T-helper 2 cell treated with Interferon-gamma antibody and Interleukin-4, amounts not matched to agents 5 μg/mL and 100 μg/mL, for 36 hours (primary cell): ENCODE measurements at places on chromosomes 6 and 20.
A peak's percentile ranks its signal among the peaks of the same experiment; 100 is the strongest.

DNA sequence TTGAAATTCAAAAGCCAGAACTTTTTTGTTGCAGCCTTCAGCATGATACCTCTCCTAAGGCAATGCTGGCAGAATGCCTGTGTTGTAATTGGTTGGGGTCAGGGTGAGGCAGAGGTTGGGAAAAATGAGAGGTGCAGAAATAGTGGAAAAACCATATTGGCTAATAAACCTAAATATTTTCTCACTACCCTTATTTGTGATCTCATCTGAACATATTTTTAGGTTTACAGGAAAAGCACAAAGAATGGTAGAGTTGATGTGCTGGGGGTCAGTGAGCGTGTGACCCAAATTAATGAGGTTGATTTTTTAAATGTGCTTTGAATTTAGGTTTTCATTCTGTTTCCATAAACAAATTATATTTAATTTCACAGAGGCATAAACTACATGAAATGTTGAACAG lies 437.3 kb downstream of the HDGFL1 start:
- no peaks in the 10 kb centered on the region for H3K4me1 ChIP-seq
- DNase-seq: no peak
- H3K36me3 ChIP-seq: no peaks in the 10 kb centered on the region
- H3K27ac ChIP-seq: no peak overlapping the region
- H3K27me3 ChIP-seq: no peaks in the 10 kb centered on the region

DNA sequence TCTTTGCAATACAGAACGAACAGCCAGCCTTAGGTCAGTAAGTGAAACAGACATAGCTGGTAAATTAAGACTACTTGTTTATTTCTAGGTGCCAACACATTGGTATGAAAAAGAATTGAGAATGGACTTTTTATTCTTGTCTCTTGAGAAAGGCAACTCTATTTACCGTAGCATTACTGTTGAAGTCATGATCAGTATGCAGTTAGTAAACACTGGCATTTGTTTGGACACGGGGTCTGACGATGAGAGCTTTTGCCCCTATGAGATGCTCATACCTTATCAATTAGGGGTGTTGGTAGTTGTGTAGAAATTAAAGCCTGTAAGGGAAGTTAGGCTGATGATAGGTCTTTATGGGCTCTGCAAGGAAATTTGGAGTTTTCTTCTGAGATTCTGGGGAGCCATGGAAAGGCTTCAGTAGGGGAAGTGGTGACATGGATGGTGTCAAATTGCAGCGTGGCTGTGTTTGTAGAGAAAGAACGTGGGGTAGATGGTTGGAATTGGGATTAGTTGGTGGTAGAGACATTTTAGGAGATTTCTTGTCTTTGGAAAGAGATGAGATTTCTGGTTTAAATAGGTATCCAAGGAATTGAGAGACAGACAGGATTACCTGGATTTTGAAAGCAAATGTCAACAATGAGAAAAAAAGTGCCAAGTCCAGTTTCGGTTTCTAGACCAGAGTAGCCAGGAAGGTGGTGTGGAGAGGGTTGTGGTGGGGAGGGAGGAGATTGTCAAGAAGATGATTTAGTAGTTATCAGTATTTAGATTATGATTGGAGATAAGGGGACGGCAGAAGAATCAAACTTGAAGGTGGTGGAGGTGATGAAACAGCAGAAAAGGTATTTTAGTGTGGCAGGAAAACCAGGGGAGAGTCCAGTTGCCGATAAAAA lies 116.6 kb downstream of the JARID2 start:
- no peak overlapping the region for H3K4me3 ChIP-seq
- no peak overlapping the region for H3K27ac ChIP-seq
- H3K27me3 ChIP-seq: no peaks in the 10 kb centered on the region
- H3K36me3 ChIP-seq: peaks cover 6% of the 10 kb centered on the region
- no peak for DNase-seq

- no peak overlapping the region for H3K27ac ChIP-seq
- H3K4me3 ChIP-seq: no peak overlapping the region
- H3K4me1 ChIP-seq: no peaks in the 10 kb centered on the region
- DNase-seq: no peak
- peaks cover 15% of the 10 kb centered on the region for H3K27me3 ChIP-seq
Measured at GRCh38 chr6:90712114-90712513, 125.2 kb upstream of the MAP3K7 start.

DNA sequence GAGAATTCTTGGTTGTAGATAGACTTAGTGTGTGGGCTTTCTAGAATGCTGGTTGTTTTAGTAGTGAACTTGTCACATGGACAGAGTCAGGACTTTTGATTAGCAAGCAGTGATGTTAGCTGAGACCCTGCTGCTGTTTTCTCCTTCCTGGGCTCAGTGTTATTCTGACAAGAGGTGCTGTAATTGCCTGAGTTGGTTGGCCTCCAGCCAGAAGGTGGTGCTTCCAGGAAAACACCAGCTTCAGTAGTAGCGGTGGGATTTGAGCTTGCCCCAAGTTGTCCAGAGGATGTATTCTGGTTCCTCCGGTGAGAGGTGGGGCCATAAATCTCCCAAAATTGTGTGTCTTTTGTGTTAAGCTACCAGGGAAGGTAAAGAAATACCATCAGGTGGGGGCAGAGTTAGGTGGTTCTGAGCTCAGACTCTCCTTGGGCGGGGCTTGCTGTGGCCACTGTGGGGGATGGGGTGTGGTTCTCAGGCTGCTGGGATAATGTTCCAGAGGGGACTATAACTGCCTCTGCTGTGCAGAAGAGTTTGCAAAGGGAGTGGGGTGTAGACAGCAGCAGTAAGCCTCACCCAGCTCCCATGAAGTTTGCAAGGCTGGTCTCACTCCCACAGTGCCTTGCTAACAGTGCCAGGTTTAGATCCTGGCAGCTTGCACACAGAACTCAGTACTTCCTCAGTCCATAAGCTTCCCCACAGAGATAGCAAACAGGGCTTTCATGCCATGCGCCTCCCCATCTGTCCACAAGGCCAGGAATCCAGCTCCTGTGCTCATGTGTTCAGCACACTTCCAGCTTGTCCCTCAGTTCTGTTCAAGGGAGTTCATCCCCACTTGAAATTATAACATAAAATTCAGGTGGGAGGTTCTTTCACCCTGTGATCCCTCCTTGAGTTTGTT lies 278.4 kb upstream of the PTCHD4 start:
- DNase-seq: no peak
- no peaks in the 10 kb centered on the region for H3K4me1 ChIP-seq
- no peaks in the 10 kb centered on the region for H3K27me3 ChIP-seq
- no peak overlapping the region for H3K4me3 ChIP-seq

GRCh38 chr20:62159839-62160238 lies 16.3 kb downstream of the SS18L1 start:
- H3K27ac ChIP-seq: no peak overlapping the region
- peaks cover 20% of the 10 kb centered on the region for H3K36me3 ChIP-seq
- peaks cover 7% of the 10 kb centered on the region for H3K4me1 ChIP-seq
- H3K4me3 ChIP-seq: peak overlapping the region; percentile 2

GRCh38 chr20:6496874-6497273 lies 270.6 kb upstream of the BMP2 start:
- no peaks in the 10 kb centered on the region for H3K36me3 ChIP-seq
- no peaks in the 10 kb centered on the region for H3K4me1 ChIP-seq
- H3K4me3 ChIP-seq: no peak overlapping the region
- no peaks in the 10 kb centered on the region for H3K27me3 ChIP-seq
- H3K27ac ChIP-seq: no peak overlapping the region
- no peak for DNase-seq

- DNase-seq: no peak
- no peaks in the 10 kb centered on the region for H3K36me3 ChIP-seq
- H3K27me3 ChIP-seq: no peaks in the 10 kb centered on the region
- H3K27ac ChIP-seq: no peak overlapping the region
Measured at GRCh38 chr20:54549658-54550326, 74.4 kb downstream of the DOK5 start.

DNA sequence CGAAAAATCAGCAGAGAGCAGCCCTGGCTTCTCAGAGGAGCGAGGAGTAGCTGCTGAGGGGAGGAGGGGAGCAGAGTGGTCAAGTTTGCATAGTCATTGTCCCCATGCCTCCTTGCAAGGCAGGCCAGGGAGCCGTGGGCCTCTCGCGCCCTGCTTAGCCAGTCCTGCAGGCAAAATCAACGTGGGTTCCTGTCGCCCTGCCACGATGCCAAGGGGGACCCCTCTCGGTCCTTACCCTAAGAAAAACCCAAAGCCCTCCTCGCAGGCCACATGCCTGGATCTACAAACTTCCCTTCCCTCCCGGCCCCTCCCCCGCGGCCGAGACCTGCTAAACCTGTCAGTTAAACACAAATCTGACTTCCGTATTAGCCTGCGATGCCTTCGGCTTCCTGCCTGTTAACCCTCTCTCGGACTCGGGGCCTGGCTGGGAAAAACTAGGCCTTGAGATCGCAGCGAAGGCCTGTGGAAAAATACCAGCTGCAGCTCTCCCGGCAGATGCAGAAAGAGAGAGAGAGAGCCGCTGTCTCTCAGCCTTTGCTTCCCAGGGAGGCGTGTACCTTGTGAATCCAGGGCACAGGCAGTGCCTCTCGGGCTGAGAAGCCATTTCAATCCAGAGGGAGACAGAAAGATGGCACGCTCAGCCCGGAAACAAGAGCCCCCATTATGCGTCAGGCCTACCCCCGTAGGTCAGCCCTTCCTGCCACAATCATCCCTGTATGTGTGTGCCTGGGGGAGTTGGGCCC lies 968 bp upstream of the ZMYND8 start:
- DNase-seq: peak; percentile 57
- H3K4me3 ChIP-seq: no peak overlapping the region
- peaks cover 54% of the 10 kb centered on the region for H3K4me1 ChIP-seq
- peaks cover 28% of the 10 kb centered on the region for H3K36me3 ChIP-seq
- peak overlapping the region; percentile 97 for H3K27ac ChIP-seq

- DNase-seq: no peak
- no peaks in the 10 kb centered on the region for H3K36me3 ChIP-seq
- H3K4me1 ChIP-seq: no peaks in the 10 kb centered on the region
Measured at GRCh38 chr20:16178546-16179135, 394.6 kb downstream of the KIF16B start.

DNA sequence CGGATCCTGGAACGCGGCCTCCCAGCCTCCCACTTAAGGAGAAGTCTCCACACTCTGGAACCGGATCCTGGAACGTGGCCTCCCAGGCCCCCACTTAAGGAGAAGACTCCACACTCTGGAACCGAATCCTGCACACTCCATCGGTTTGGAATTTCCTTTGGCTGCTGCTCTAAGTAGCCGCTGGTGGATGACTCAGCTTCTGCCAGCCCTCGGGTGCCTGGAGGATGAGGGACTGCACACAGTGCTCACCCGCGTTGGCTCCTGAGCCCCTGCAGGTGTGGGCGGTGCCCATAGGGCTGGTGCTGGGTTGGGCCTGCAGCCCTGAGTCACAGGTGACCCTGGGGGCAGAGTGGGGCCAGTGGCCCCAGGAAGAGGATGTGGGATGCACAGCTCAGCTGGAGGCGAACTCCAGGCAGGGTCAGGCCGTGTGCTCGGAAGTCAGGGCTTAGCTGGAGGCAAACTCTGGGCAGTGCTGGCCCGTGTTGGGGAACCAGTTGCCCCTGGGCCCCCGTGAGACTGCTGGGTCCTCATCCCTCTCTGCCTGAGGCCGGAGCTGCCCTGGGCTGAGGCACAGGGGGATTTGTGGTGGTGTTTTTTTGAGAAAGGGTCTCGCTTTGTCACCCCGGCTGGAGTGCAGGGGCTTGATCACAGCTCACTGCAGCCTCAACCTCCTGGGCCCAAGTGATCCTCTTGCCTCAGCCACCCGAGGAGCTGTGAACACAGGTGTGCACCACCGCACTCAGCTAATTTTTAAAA lies 13.9 kb upstream of the TNFRSF6B start:
- no peak overlapping the region for H3K27ac ChIP-seq
- H3K4me1 ChIP-seq: no peaks in the 10 kb centered on the region
- no peak for DNase-seq
- no peaks in the 10 kb centered on the region for H3K27me3 ChIP-seq

GRCh38 chr20:62745952-62746288 lies 37.3 kb downstream of the NTSR1 start:
- H3K27ac ChIP-seq: no peak overlapping the region
- H3K4me1 ChIP-seq: peaks cover 16% of the 10 kb centered on the region
- DNase-seq: no peak

- no peaks in the 10 kb centered on the region for H3K4me1 ChIP-seq
- no peak overlapping the region for H3K4me3 ChIP-seq
- no peaks in the 10 kb centered on the region for H3K36me3 ChIP-seq
- H3K27me3 ChIP-seq: no peaks in the 10 kb centered on the region
- no peak overlapping the region for H3K27ac ChIP-seq
Measured at GRCh38 chr20:60934724-60935123, 317.3 kb upstream of the CDH4 start.

GRCh38 chr6:35080821-35081425 lies 60.2 kb downstream of the TCP11 start:
- no peak overlapping the region for H3K27ac ChIP-seq
- H3K4me3 ChIP-seq: no peak overlapping the region
- DNase-seq: no peak
- H3K36me3 ChIP-seq: no peaks in the 10 kb centered on the region
- H3K27me3 ChIP-seq: no peaks in the 10 kb centered on the region

GRCh38 chr6:149065658-149066556 lies 251.6 kb upstream of the TAB2 start:
- peak overlapping the region; percentile 53 for H3K4me3 ChIP-seq
- peaks cover 10% of the 10 kb centered on the region for H3K36me3 ChIP-seq

DNA sequence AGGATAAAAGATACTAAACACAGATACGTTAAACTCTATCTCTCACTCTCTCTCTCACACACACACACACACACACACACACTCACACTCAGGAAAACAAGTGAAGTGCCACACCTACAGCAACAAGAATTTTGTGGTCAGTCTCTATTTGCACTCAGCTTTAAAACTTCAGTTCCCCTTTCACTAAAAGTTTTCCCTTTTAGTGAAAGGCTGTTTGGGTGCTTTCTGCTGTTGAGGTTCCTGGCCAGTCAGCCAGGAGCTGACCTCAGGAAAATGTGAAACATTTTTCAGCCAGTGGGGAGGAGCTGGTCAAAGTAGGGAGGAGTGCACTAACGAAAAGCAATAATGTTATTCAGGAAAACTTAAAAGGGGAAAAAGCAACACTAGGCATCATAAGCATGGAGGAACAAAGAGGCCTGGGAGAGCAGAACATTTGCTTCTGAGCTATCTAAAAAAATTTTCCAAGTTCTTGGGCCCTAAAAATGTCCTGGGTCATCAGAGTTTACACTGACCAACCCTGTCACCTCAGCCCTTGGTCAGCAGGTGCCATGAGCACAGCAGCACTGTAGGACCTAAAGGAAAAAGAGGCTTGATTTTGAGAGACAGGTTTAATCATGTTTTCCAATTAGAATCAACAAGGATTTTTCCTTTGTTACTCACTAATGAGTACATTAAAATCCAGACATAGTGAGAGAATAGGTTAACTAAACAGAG lies 30.7 kb upstream of the NT5E start:
- no peak overlapping the region for H3K4me3 ChIP-seq
- no peak overlapping the region for H3K27ac ChIP-seq
- H3K4me1 ChIP-seq: peaks cover 20% of the 10 kb centered on the region

- no peaks in the 10 kb centered on the region for H3K4me1 ChIP-seq
- DNase-seq: no peak
- H3K27me3 ChIP-seq: no peaks in the 10 kb centered on the region
Measured at GRCh38 chr6:125002406-125002741, 40.1 kb downstream of the RNF217 start.
